Aorta (tissue), 5 donors: ENCODE measurements at places on chromosomes 1 and 21. TPM values are rescaled to one million over a fixed set of nuclear protein-coding genes. Genes with fewer than 3 reads are reported as not detected.

The TMPRSS15 gene
- not detected for polyA plus RNA-seq

DNA sequence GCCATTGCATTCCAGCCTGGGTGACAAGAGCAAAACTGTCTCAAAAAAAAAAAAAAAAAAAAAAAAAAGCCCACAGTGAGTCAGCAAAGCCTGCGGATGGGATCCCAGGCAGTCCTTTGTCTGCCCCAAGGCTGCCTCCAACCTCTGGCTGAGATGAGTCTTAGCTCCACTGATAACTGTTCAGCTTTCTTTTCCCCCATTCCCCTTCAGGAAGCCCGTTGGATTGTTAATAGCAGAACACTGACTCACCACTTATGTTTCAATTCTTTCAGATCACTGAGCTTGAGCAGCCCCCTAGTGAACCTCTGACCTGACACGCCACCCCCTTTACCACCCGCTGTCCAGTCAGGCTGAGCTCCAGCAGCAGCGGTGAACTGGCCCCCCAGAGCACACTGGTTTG, 57.5 kb downstream of the ERG start:
- DNase-seq, result no peak

DNA sequence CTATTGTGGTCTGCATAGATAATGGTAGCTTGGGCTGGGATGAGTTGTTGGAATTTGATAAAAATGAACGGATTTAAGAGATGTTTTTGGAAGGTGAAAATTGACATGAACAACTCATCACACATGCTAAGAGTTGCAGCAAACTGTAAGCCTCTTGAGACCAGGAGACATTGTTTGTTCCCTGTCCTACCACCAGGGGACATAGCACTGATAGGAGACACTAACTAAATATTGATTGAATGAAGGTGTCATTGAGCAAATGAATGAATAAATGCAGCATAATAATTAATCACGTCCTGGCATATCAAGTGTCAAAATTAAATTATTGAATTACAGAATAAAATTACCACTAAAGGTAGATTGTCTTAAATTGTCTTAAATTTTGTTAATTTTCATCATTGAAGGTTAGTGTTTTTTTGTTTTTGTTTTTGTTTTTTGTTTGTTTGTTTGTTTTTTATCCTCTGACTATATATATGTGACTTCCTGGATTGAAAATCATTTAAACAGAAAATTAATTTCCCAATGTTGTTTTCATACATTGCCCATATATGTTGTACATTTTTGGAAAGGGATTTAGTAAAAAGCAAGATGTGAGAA, 285.3 kb upstream of the C1orf105 start:
- no peak for DNase-seq

DNA sequence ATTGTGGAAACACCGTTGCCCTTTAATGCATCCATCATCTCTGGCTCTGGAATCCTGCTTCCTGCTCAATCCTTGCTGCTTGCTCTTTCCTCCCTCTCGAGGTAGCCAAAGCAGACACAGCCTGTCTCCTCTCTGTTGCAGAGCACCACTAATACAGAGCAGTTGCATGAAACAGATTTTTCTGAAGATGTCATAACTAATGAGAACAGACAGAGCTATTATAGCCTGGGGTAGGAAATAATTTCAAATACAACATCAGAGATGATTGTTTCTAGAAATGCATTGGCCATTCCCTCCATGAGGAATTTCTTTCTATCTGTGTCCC, 23.3 kb upstream of the ACBD6 start:
- no peak for DNase-seq

- no peak for DNase-seq
These were observed at the start of gene LRRC38 for GRCh38 chr1:13513895-13514546. Gene LRRC38 (minus strand): TSS chr1:13514003. CDS start chr1:13513593, 410 bp downstream.

GRCh38 chr1:44806704-44807363, at the start of gene DYNLT4:
Gene DYNLT4 (minus strand): TSS chr1:44807351. CDS start chr1:44806668, 683 bp downstream.
- no peak for DNase-seq
